ENCODE measurements at places on chromosomes 6 and 20.

DNA sequence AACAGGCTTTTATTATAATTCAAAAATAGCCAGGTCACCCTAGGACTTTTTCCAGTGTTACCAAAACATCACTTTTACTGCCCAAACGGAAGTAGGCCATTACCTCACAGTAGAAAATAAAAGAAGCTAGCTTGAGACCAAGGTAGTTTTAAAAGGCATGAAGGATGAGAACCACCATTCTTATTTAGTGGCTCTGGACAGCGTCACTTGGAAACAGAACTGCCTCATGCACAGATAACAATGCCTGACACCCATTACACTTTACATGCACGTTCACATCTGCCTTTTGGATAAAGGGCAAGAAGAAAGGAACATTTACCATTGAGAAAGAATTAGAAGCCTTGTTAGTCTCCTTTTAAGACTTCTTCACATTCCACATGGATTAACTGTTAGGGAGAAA lies 1.9 kb upstream of the PAQR8 start:
- DNase-seq: no peak

- no peak for DNase-seq
These were observed 24.3 kb downstream of the GCNT2 start for GRCh38 chr6:10545482-10545881.

DNA sequence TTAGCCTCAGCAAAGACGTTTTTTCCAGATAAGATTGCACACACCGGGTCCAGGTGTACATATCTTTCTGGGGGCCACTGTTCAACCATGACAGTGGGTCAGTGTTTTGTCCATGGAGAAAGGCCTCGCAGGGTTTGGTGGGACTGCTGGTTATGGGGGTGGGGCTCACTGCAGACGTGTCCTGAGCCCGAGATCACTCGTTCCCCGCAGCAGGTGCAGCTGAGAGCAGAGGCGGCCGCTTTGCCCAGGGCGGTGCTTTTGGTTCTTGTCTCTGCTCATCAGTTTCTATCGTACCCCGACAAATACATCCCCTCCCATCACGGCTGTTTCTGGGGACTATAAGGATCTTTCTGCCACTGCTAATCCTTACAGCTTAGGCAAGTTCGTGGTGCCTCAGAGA lies 166.9 kb downstream of the CDH4 start:
- no peak for DNase-seq

- DNase-seq: no peak
These were observed 142.9 kb upstream of the RNF217 start for GRCh38 chr6:124819346-124819745.

DNA sequence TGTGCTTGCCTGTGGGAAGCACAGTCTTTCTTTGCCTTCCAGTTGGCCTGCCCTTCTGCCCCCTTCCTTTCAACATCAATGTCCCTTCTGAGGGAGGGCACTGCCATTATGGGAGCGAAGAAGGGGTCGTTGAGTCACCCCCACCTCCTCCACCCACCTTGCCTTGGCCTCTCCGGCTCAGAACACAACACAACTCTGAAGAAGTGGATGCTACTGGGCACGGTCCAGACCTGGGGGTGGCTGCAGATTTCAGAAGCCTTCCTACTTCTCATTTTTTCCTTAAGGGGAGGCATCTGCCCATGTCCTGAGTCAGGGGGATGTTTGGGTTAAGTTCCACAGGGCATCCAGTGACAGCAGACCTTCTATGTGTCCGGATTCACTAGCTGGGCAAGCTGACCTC lies 72.1 kb downstream of the GFOD1 start:
- DNase-seq: no peak

- DNase-seq: no peak
These were observed 122.3 kb downstream of the THBS2 start for GRCh38 chr6:169131390-169131789.

DNA sequence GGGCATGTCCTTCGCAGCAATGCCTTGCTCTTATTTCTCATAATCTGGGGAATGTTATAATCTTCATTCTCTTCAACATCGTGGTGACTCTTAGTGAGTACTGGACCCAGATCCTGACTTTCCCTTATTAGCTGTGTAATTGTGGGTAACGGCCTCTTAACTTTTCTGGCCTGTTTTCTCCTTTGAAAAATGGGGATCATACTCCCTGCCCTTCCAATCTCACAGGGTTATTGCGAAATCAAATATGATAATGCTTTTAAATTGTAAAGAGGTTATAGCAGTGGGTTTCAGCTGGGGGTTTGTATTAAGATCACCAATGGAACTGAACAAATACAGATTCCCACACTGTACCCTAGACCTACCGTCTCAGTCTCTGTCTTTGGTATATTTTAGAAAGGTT lies 77.1 kb downstream of the CTNNBL1 start:
- no peak for DNase-seq

DNA sequence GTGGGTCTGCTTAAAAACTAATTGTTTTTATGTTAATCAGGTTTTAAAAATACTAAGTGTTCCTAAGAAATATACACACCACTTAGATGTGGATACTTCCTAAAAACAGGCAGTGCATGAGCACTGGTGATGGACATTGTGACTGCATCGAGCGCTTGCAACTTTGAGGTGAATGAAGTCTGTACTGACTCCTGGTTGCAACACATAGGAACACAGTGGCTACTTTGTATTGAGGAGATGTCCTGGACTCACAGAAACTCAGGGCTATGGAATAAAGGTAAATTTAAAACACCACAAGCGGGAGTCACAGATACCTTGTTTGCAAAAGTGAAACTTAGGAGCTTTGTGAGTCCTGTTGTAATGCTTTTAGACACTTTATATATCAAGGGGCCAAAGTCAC lies 55.6 kb upstream of the POLR1H start:
- no peak for DNase-seq

- DNase-seq: no peak
These were observed 24.3 kb downstream of the PPP1R3G start for GRCh38 chr6:5109436-5109835.
